ENCODE measurements at places on chromosomes 4 and X.

DNA sequence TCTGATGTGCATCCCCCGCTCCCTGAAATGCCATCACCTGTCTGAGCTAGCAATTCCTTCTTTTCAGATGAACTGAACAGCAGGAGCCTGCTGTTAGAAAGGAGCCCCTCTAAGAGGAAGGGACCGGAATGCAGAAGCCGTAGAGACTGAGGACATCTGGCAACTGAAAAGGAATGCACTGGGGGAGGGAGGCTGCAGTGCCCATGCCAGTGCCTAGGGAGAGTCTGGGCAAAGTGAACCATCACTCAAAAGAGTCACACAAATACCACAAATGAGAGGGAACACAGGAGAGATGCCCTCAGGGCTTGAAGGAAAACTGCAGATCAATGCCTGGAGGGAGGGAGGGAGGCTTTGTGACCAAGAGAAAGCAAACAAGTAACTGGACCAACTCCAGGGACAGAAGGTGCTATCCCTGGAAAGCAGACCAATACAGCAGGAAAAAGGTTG is 93.9 kb upstream of the CBR4 start:
- DNase-seq: no peak

- no peak for DNase-seq
Observed at GRCh38 chr4:25012655-25013054, 18.1 kb downstream of the LGI2 start.

DNA sequence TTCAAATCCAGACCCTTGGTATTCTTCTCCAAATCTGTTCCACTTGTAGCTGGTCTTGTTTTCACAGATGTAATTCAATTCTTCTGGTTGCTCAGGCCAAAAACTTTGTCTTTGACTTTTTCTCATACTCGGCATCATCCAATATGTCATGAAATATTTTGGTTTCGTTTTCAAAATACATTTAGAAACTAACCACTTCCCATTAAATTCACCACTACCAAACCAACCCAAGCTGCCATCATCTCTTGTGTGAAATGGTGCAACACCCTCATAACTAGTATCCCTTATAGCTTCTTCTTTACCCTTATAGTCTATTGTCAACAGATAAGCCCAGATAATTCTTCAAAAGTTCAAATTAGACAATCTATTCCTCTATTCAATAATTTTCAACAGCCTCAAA is 192.1 kb downstream of the PRR32 start:
- no peak for DNase-seq

- DNase-seq: peak; percentile 25
Observed at GRCh38 chr4:56424697-56425514, 10.5 kb downstream of the PPAT start.

DNA sequence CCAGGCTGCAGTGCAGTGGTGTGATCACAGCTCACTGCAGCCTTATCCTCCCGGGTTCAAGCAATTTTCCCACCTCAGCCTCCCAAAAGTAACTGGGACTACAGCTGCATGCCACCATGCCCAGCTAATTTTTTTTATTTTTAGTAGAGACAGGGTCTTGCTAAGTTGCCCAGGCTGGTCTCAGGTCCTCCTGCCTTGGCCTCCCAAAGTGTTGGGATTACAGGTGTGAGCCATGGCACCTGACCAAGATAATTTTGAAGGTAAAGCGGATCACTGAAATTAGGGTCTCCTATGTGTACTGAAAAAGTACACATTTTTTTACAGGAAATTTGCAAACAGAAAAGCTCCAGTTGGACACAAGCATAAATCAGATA is 4.8 kb downstream of the SAT1 start:
- DNase-seq: no peak

DNA sequence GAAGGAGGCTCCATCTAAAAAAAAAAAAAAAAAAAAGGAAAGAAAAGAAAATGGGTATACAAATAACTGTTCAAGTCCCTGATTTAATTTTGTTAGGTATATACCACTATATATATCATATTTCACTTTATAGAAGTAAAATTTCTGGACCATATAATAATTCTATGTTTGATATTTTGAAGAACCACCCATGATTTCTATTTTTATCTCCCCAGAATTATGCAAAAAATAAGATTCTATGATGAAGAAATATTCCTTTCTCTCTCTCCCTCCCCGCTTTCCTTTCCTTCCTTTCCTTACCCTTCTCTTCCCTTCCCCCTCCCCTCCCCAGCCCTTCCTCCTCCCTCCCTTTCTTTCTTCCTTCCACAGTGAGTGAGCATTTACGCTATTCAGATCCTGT is 337.5 kb upstream of the SPANXN4 start:
- DNase-seq: no peak

GRCh38 chr4:15162465-15163283 is 160.4 kb downstream of the CPEB2 start:
- no peak for DNase-seq
